Stimulated activated CD4-positive, alpha-beta T cell treated with anti-CD3 and anti-CD28 coated beads, Interleukin-2, amount 100 ng/mL, for 4 hours (primary cell): ENCODE measurements at places on chromosomes 5 and 9.

GRCh38 chr5:140791089-140791488, 3.6 kb upstream of the PCDHA2 start:
- DNase-seq = no peak

- no peak for DNase-seq
Measured at GRCh38 chr5:38672059-38672788, 115.8 kb upstream of the LIFR start.

DNA sequence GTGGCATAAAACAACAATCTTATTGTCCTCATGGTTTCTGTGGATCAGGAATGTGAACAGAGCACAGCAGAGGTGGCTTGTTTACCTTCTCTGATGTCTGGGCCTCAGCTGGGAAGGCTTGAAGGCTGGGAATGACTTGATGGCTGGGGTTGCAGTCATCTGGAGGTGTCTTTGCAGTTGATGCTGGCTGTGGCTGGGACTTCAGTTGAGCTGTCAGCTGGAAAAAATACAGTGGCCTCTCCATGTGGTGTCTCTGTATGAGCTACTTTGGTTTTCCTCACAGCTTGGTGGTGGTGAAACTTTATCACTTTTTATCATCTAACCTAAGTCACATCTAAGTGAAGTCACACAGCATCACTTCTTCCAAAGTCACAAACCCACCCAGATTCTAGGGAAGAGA, 24.7 kb upstream of the STX17 start:
- DNase-seq = no peak

GRCh38 chr5:78907255-78907891, 77.7 kb downstream of the ARSB start:
- no peak for DNase-seq

DNA sequence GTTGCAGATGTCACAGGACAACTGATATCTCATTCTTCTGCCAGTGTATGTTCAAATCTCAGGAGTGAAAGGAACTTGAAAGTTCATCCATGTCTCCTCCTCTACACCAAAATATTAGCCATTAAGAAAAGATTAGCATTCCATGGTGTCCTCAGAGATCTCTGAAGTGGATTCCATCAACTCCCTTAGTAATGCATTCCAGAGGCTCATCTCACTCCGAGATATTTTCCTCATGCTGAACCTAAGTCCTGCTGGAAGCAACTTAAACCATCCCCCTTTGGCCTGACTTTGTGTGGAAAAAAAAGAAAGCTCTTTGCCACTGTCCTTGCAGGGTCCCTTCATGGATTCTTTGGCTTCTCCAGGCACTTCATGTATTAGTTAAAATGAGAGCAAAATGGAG, 155.7 kb upstream of the ZNF462 start:
- no peak for DNase-seq

DNA sequence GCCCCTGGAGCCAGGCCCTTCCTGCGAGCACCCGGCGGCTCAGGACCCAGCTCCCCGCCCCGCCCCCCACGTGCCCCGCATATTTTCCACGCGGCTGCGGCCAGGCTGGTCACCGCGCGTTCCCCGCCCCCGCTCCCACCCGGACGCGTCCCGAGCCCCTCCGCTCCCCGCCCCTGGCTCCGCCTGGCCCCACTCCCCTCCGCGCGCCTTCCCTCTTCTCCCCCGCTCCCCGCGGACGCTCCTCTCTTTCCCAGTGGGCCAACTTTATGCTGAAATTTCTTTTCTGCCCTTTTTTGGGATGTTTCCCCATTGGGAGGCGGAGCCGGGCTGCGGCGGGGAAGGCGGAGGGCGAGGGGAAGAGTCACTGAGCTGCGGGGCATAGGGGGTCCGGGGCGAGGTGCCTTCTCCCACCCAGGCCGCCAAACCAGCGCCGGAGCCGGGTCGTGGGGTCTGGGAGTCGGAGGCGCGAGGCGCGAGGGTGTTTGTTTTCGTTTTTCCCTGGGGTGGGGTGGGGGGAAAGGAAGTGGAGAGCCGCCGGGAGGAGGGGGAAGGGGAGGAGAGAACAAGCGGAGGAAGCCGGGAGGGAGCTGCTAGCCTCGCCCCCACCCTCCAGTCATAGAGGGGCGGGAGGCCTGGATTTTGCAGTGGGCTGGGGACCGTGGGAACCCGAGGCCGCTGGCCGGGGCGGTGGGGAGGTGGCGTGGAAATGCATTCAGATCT, 1.0 kb upstream of the TPM2 start:
- no peak for DNase-seq

- no peak for DNase-seq
Measured at GRCh38 chr5:151672516-151672915, 14.2 kb downstream of the SPARC start.

- DNase-seq = no peak
Measured at GRCh38 chr5:65305913-65306312, 175.8 kb downstream of the ADAMTS6 start.

DNA sequence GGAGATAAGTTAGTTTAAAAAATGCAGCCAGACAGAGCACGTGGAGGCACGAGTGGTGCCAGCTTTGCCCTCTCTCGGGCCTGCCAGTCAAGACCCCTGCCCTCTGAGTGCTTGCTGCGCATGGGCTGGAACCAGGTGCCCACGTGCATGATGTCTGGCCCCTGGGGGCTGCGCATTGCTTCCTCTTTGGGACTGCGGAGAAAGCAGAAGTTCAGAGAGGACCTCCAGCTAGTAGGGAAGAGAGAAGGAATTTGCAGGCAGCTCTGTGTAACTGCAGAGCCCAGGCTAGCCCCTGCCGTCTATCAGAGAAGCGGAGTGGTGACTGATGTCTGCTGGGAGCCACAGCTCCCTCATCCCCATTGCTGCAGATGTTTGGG, 9.7 kb upstream of the RNU6ATAC start:
- no peak for DNase-seq

DNA sequence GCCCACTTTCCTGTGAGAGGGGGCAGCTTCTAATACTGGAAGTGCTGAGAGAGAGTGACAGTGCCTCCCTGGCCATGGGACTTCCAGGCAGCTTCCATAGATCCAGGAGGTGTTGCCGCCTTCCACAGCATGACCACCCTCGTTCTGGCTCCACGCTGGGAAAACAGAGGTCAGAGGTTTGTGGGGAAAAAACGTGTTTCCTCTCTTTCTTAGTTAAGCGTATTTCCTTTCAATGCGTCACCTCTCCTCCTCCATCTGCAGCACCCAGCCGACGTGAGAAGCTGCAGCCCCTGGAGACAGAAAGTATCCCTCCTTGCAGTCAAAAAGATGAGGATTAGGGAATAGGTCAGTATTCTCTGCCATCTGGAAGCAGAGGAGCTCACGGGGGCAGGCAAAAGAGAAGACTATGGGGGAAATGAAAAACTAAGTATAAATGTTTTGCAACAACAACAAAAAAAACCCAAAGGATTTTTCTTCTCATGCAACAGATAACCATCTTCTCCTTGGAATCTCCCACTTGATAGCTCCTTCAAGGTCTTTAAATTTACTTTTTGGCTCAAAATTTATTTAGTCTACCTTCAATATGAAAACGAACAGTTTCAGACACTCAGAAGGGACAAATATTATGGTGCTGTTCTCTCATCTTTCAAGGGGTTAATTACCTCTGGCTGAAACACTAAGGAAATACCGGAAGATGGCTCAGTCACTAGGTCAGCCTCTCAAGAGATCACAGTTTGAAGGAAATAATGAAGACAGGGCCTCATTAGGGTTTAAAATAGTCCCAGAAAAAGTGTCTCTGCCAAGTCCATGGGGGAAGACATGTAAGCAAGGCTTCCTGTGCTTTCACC, 38.0 kb downstream of the MTMR12 start:
- no peak for DNase-seq

GRCh38 chr5:56269216-56269927, 36.2 kb upstream of the ANKRD55 start:
- no peak for DNase-seq

GRCh38 chr9:111937301-111937700, 40.7 kb downstream of the UGCG start:
- no peak for DNase-seq

DNA sequence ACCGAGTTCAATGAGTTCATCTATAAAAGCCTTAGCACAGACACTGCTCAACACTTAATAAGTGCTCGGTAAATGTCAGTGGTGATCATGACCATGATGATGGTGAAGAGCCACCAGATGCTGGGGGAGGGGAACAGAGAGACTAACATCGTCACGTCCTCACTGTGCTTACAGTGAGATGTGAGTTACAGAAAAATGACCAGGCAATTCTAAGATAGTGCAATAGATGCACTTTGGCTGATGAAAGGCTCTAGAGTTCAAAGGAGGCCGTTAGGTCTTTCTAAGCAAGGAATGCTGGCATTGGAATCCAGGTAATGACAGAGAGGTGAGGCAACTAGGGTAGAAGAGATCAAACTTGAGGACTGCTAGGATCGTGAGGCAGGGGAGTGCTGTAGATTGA, 36.7 kb downstream of the ARL15 start:
- no peak for DNase-seq

DNA sequence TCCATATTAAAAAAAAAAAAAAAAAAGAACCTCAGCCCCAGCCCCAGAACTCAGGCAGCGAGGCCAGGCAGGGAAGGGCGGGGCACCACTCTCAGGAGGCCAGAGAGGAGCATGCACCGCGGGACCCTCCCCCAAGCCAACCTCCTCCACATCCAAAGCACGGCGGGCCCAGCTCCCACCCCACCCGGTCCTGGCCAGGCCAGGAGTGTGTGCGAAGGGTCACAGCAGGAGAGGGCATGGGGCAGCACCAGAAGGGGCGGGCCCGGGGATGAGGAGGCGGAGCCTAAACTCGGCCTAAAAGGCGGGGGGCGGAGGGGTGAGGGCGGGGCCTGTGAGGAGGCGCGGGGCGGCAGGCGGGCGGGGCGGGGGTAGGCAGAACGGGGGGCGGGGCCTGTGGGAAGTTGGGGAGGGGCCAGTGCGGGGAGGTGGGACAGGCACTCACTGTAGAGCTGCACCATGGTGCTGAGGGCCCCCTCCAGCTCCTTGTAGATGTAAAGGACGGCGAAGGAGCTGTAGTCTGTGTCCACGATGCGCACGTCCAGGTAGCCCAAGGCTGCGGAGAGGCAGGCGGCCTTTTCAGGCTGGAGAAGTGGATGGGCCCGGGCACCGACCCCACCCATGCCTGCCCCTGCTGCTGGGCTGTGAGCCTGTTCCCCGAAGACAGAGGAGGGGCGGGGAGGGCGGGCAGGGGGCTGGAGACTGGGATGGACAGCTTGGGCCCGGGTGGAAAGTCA, 1.2 kb downstream of the LCN15 start:
- peak; percentile 26 for DNase-seq

DNA sequence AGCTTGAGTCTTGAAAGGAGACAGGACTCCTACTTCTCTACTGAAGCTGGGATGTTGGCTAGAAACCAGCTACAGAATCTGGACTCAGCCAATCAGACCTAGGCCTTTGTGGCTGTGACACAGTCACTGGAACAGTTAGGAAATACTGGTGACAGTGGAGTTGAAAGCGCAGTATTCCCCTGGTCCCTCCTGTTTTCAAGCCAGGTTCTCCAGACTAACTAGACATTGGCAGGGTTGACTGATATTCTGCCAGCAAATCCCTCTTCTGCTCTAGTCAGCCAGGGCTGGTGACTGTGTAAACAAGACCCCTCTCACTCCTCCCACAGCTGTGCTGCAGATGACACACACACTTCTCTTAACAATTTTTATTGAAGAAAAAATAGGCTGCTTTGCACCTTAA, 8.7 kb downstream of the SHROOM1 start:
- no peak for DNase-seq

GRCh38 chr5:10581424-10581748, 17.5 kb downstream of the ANKRD33B start:
- no peak for DNase-seq

GRCh38 chr5:98742396-98743073, 30.9 kb upstream of the RGMB start:
- DNase-seq = no peak

DNA sequence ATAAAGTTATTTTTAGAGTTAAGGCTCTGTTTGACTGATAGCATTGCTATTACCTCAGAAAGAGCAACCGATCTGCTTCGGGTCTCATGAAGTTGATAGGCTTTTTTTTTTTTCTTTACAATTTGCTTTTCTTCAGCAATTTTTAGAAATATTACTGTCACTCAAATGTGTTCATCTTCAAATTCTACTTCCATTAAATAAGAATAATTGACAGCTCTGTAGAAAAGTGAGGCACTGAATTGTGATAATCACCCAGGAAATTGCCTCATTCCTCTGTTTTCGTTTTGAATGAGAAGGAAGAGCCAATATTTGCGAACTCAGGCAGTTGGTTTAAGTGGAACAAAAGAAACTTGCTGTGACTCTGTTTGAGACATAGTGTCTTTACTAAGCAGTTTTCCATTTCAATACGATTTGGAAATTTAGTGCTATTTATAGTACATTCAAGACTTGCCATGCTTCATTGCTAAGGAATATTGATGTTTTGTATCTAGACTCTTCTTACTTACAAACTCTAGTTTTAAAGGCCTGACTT, 700.5 kb upstream of the CDH10 start:
- DNase-seq = no peak

GRCh38 chr9:70589571-70590314, 175.3 kb upstream of the KLF9 start:
- no peak for DNase-seq

DNA sequence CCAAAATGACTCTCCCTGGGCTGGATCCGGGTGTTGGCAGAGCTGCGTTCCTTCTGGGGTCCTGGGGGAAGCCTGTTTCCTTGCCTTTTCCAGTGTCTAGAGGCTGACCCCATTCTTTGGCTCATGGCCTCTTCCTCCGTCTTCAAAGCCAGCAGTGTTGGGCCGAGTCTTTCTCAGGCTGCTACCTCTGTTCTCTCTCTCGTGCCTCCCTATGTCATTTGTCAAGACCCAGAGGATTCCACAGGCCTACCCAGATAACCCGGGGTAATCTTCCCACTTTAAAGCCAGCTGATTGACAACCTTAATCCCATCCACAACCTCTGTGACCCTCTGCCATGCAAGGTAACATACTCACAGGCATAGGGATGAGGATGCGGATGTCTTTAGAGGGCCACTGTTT, 55.0 kb upstream of the KCNMB1 start:
- DNase-seq = no peak

- no peak for DNase-seq
Measured at GRCh38 chr5:11602298-11602697, 301.9 kb downstream of the CTNND2 start.

DNA sequence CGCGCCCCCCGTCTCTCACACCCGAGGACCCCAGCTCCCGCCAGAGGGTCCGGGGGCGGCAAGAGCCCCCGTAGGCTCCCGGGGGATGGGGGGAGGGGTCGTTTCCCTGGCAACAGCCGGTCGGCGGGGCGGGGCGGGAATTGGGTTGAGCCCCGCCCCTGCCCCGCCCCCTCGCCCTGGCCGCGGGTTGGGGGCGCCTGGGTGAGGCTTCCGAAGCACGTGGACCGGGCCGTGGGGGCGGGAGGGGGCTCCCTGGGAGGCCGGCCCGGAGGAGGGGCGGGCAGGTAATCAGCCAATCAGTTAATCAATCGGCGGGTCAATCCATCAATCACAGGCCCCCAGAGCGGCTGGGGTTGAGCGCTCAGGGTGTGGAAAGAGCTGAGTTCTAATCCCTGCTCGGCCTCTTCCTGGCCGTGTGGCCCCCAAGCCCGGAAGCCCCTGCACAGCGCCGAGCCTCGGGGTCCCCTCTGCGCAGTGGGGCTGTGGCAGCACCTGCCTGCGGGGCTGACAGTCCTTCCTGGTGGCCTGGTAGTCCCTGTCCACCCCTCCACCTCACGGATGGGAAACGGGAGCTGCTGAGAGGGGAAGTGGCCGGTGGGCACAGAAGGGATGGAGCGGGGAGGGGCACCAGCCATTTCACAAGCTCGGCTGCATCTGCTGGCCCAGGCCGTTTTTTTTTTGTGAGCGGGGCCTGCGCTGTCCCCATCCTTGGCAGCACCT, 174.2 kb upstream of the IER5L start:
- DNase-seq = peak; percentile 6

- no peak for DNase-seq
Measured at GRCh38 chr5:1051366-1051720, 42.7 kb downstream of the NKD2 start.
